ENCODE measurements at places on chromosomes 4 and X.

GRCh38 chr4:136540747-136541146, 991.5 kb downstream of the PCDH18 start:
- no peak for DNase-seq

DNA sequence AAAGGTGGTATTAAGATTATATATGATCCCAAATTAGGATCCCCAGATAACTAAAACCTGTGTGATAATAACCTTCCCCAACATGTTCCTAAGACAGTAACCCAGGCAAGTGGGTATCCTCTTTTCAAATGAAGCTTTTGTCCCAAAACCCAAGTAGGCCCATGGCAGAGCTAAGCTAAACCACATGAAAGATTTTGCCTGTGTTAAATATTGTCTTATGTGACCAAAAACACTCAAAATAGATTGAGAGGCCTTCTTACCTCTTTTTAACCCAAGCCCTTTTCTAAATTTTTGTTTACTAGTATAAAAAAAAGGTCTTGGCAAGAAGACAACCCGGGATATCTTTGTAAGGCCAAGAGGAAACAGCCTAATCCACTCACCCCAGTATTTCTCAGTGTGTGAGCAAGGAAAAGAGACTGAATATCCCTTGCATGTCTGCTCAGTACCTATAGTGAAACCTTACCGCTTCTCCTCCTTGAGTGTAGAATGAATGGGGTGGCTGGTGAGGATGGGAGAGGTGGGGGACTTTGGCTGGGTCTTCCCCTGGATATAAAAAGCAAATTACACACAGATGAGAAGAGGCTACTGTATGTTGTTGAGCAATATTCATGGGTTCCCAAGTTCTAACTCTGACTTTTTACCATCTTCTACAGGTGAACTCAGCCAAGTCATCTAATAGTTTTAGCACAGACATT, 188.8 kb upstream of the BMP3 start:
- no peak for DNase-seq

DNA sequence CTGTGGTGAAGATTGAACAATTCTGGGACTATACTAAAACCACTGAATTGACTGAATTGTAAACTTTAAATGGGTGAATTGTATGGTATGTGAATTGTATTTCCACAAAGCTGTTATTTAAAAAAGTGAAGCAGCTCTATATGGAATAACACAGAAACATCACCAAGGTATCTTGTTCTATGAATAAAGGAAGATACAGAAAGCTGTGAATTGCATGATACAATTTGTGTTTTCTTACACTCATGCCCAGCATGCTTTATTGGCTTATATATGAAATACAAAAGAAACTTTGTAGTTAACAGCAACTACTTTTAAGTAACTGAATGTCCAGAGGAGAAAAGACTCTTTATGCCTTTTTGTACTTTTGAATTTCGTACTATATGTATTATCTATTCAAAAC, 11.5 kb downstream of the CBR4 start:
- DNase-seq, result no peak

DNA sequence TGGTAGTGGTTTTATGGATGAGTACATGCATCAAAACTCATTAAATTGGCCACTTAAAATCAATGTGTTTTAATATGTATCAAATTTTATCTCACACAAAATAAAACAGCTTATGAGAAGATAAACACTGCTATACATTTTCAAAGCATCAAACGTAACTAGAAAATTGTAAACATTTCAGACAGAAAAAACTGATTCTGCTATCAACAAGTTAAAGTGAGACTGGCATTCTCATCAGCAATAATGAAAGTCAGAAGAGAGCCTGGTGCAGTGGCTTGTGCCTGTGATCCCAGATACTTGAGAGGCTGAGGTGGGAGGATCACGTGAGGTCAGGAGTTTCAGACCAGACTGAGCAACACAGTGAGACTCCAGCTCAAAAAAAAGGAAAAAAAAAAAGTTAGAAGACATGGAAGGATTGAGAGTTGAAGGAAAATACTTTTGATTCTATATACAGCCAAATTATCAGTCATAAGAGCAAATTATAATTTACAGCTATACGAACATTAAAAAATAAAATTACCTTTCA, 2.9 kb downstream of the TBCK start:
- DNase-seq, result no peak

DNA sequence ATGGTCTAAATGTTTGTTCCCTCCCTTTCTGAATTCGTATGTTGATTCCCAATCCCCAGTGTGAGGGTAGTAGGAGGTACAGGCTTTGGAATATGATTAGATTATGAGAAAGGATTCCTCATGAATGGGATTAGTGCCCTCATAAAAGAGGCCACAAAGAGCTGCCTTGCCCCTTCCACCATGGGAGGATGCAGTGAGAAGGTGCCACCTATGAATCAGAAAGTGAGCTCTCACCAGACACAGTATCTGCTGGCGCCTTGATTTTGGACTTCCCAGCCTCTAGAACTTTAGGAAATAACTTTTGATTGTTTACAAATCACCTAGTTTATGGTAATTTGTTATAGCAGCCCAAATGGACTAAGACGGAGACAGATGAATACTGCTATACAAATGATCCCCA, 3.6 kb downstream of the ATP10D start:
- DNase-seq, result no peak

DNA sequence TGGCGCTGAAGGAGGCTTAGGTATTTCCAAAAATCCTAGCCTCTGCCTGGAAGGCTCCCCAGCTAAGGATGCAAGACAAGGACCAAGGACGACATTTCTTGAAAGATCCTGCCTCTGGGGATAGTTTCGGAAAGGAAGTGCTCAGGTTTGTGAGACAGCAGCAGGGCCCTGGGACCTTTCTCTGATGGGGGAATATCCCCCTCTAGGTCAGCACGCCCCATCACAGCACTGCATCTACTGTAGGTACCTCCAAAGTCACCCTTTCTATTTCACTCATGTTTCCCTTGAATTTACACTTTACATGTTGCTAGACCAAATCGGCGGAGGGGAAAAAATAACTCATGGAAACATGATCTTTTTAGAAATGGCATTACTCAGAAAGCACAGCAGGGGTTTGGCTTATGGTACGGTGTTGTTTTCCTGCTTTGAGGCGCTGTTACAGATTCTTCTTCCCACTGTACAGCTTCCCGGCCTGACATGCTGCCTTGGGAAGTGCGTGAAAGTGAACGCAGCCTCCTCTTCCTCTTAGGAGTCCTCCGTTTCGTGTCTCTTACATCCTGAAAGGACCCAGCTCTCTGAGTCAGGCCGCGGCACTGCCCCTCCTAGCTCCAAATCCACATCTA, 77.2 kb upstream of the DHRSX start:
- no peak for DNase-seq

- no peak for DNase-seq
These were observed 15.0 kb upstream of the FRYL start for GRCh38 chr4:48795108-48795507.

DNA sequence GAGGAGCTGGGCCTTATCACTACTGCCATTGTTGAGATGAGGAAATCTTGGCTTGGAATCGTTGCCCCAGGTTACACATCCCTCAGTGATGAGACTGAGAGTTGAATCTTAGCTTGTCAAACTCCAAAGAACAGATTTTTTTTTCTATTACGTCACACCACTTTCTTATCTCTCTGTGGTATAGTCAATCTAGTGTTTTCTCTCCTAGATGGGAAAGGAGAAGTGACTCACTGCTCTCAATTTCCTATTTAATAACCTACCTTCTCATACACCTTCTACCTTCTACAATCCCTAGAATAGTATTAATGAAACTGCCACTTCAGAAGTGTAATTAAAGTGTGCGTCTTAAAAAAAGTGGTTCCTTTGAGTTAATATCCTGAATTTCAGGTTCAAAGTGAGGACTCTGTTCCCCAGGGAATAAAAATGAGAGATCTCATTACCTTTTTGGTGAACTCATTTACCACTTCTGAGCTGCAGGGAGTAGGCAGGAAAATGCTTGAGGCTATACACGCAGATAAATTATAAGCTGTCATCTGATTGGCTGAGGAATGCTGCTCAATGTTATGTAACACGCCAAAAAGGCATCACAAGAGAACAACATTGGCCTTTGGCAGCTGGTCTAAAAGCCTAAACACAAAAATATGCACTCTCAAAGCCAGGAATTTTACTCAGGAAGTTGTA, 59.3 kb downstream of the MAD2L1 start:
- no peak for DNase-seq

- DNase-seq, result no peak
These were observed 150.8 kb upstream of the GALNT7 start for GRCh38 chr4:173017802-173018201.

DNA sequence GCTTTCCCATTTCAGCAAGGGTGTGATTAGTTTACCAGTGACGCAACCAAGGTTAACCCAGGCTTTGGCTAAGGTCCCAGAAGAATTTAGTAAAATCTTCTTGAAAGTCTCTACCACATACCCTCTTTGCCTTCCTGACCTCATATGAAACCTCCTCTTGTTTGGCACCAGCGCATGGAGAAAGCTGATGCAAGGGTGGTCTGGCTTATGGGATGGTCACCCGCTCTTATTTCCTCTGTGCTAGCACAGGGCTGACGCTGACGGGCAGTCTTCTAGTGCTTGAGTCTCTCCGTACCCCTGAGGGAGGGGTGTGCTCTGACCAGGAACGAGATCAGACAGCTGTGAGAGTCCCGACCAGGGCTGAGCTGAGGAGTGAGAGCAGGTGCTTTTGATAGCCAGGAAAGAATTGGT, 137.6 kb downstream of the TENM3 start:
- no peak for DNase-seq

DNA sequence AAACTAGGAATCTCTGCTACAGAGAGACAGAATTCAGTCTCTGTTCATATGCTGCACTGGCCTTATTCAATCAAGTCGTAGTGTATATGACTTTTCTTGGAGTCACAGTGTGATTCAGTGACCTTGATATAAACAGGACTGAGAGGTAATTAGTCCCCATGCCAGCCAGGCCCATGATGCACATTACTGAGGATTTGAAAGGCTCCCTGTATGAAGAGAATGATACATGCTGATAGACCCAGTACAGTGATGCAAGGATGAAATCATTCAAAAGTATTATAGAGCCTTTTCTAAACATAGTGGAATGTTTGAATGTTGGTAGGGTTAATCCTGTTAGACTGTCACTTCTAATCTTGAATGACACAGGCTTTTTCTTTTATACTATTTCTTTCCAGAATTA, 34.1 kb downstream of the ANXA3 start:
- DNase-seq, result no peak

- DNase-seq, result no peak
These were observed 45.4 kb upstream of the RADX start for GRCh38 chrX:106566362-106566761.

- DNase-seq, result no peak
These were observed 16.6 kb upstream of the GAB1 start for GRCh38 chr4:143320113-143320512.
